ENCODE measurements at places on chromosomes 1 and 21. TPM values are rescaled to one million over a fixed set of nuclear protein-coding genes. Genes with fewer than 3 reads are reported as not detected.

Gene OPRD1
- total RNA-seq = not detected

Gene FBLIM1
- 0.05 TPM for total RNA-seq

Gene GPR161
- total RNA-seq = 0.97 TPM

Gene NEK2
- total RNA-seq = 45.9 TPM

Gene TDRD10
- not detected for total RNA-seq

Gene POU3F1
- 0.26 TPM for total RNA-seq

Gene SLC30A2
- not detected for total RNA-seq

Gene TRAPPC10
- total RNA-seq = 50.5 TPM

Gene TMEM61
- not detected for total RNA-seq

Gene F11R
- 21.3 TPM for total RNA-seq

Gene AIRE
- total RNA-seq = not detected

Gene RGS1
- total RNA-seq = 23.5 TPM

Gene NHLH1
- 0.22 TPM for total RNA-seq

Gene CDA
- not detected for total RNA-seq

Gene ADAMTSL4
- total RNA-seq = 1.1 TPM

Gene PCP4L1
- not detected for total RNA-seq

Gene FAM72A
- 28.5 TPM for total RNA-seq

Gene SH2D2A
- 294 TPM for total RNA-seq

Gene DENND2D
- total RNA-seq = 156 TPM

Gene IL19
- total RNA-seq = not detected

Gene JUN
- 12.5 TPM for total RNA-seq

Gene PTPN7
- total RNA-seq = 197 TPM

Gene LIPI
- total RNA-seq = not detected

Gene ARHGAP30
- total RNA-seq = 178 TPM

Gene RER1
- total RNA-seq = 148 TPM

Gene CYP4A22
- not detected for total RNA-seq

Gene KRTAP10-4
- total RNA-seq = not detected

Gene OR2L13
- not detected for total RNA-seq

Gene DAB1
- 0.24 TPM for total RNA-seq

Gene CDCA8
- total RNA-seq = 56.0 TPM

Gene OSCP1
- 1.8 TPM for total RNA-seq

Gene NBPF6
- total RNA-seq = not detected

Gene SPRR2D
- not detected for total RNA-seq

Gene LCE6A
- total RNA-seq = not detected

Gene GJA5
- not detected for total RNA-seq

Gene BARHL2
- not detected for total RNA-seq

Gene LCE2A
- total RNA-seq = not detected

Gene ZSWIM5
- total RNA-seq = 0.59 TPM

Gene TCHH
- total RNA-seq = not detected

Gene ST6GALNAC3
- 0.41 TPM for total RNA-seq

Gene OR2T33
- not detected for total RNA-seq

Gene GABPA
- 24.7 TPM for total RNA-seq

Gene PLA2G2D
- not detected for total RNA-seq

All from activated CD4-positive, alpha-beta memory T cell treated with anti-CD3 and anti-CD28 coated beads for 36 hours (primary cell).